Stimulated activated CD8-positive, alpha-beta memory T cell treated with anti-CD3 and anti-CD28 coated beads, Interleukin-7, amount 100 ng/mL, for 1 hour (primary cell): ENCODE measurements at places on chromosomes 7 and 10.

- no peak for DNase-seq
Observed at GRCh38 chr10:132762267-132762666, 23.7 kb downstream of the NKX6-2 start.

DNA sequence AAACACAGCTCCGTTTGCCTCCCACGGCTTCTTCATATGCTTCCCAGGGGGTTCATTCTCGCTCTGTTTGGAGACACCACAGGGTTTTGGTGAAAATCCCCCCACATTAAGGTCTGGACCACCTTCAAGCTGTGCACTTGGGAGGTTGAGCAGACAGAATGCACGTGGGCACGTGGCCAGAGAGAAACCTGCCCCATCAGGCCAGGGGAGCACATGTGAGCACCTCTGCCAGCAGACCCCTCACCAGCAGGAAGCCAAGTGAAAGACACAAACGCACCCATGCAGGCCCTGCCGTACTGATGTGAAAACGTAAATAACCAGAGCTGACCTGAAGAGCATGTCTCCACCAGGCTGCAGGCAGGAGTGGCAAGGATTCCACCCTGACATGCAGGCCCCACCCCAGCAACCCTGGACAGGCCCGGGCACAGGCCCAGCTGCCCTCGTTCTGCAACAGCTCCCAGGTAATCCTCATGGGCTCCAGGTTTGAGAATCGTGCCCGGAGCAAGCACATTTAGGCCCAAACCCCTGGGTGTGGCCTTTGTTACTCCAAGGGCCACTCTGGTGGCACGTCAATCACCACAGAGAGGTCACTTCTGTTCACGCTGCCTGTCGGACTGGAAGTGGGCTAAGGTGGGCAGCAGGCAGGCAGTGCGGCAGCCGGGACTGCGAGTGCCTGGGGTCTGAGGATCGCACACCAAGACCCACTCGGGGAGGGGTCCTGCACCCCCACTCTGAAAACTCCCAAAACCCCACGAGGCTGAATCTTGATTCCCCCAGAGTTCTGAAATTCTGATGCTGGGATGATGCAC lies 184.4 kb downstream of the PTPRN2 start:
- DNase-seq, result no peak

DNA sequence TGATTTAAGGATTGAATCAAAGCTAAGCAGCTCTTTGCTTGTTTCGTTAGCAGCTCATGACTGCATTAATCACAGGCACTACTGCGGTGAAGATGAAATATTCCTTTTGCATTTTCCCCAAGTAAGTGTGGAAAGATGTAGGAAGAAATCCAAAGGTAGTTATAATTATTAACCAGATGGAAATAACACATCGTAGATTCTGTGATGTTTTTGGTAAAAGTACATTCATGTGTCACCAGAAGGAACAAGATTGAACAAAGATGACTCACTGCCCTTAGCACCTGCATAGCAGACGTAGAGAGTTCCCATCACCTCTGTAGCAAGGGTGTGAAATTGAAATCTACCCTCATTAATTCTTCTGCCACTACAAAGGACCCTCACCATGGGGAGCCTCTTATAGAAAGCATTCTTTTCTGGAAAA lies 37.1 kb downstream of the SMURF1 start:
- DNase-seq, result no peak

- DNase-seq, result no peak
Observed at GRCh38 chr10:24894728-24895127, 57.7 kb downstream of the PRTFDC1 start.

GRCh38 chr10:83165265-83165664 lies 974.0 kb upstream of the GHITM start:
- DNase-seq, result no peak

DNA sequence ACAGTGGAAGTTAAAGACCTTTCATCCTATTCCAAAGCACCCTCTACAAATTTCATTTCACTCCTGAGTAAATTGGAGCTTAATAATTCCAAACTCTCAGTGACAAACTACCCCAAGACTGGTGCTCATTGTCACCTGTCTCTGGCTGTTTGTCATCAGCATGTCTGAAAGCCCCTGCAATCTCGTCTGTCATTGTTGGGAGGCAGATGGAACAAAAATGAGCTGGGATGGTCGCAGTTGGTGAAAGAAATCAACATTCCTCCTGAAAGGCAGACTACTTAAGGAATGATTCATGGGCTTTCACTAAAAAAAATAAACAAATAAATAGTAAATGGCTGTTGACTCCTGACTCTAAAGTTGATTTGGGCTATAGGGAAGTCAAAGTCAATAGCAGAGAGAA lies 69.7 kb upstream of the PALS2 start:
- DNase-seq, result no peak

DNA sequence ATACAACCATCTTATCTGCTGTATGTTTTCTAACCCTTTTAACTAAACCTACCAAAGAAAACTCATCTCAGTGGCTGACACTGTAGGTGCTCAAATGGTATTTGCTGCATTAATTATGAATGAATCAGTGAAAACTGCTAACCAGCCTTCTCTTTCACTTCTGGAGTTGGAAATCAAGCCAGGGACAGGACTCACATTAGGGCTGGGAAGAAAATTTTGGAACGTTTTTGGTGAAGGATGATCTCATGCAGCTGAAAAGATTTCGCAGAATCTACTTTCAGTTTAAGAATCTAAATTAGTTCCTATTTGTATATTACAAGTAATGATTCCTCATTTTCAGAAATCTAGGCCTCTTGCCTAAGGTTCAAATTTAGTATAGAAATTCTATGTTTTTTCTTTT lies 12.9 kb downstream of the MTPN start:
- no peak for DNase-seq
